Activated naive CD4-positive, alpha-beta T cell treated with anti-CD3 and anti-CD28 coated beads for 36 hours (primary cell): ENCODE measurements at places on chromosomes 16 and 17. TPM values are rescaled to one million over a fixed set of nuclear protein-coding genes. Genes with fewer than 3 reads are reported as not detected.

DNA sequence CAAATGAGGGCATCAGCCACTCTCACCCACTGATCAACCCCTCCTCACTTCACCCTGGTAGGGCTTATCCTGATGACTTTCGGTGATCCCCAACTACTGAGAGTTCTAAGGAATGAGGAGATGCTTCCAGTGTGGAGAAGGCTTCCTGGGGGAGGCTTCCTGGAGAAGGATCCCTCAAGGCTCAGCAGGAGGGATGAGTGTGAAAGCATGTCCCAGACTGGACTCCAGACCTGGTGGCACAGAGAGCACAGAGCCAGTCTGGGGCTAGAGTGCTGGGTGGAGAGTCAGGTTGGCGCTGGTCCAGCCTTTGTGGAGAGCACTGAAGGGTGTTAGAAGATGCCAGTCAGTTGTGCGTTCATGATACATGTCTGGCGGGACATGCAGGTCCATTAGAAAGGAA, 53.7 kb downstream of the PLD6 start:
- no peak for DNase-seq

DNA sequence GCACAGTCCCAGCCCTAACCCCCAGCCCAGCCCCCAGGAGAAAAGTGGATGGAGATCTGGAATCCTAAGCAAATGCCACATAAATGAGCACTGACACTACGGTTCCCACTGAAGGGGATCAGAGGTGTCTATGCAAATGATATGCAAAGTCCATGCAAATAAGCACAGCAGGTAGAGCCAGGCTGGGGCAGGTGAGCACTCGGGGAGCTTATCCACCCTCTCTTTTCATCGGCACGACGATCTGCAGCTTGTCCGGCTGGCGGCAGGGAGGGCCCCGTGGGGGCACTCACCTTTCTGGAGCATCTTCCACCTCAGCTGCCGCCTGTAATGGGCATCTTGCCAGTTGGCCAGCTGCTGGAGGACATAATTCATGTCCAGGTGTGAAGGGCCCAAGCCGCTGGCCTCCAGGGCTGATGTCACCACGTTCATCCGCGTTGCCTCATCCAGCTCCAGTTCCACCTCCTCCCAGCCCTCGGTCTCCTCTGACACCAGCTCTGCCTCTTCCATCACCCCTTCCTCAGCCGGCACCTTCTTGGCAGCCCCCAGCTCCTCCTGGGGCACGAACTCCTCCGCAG, 9.9 kb downstream of the HAP1 start:
- DNase-seq, result no peak

DNA sequence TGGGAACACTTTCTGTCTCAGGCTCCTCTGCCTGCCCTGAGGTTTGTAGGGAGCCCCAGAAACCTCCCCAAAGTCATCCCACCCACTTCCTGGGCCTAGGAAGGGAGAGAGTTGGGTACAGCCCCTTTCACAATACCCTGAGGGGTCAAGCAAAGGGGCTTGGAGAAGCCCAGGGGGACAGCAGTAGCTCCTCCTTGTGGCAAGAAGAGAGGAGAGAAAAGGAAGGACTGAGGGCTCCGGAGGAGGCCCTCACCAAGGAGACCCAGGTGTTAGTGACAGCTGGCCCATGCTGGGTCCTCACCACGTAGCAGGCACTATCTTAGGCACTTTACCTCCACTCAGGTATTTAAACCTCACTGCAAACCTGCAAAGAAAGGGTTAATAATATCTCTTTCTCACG, 112.8 kb downstream of the IRX5 start:
- no peak for DNase-seq

DNA sequence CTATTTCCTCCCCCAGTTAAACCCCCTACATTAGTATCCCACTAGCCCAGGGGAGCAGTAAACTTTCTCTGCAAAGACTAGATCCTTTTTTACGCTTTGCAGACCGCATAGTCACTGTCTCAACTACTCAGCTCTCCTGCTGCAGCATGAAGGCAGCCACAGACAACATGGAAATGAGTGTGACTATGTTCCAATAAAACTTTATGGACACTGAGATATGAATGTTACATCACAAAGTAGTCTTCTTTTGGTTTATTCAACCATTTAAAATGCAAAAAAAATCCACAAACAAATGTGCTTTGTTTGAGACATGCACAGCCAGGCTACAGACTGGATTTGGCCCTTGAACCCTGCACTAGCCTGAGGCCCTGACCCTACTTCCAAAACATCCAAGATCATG, 1.9 kb upstream of the RNASEK start:
- no peak for DNase-seq

DNA sequence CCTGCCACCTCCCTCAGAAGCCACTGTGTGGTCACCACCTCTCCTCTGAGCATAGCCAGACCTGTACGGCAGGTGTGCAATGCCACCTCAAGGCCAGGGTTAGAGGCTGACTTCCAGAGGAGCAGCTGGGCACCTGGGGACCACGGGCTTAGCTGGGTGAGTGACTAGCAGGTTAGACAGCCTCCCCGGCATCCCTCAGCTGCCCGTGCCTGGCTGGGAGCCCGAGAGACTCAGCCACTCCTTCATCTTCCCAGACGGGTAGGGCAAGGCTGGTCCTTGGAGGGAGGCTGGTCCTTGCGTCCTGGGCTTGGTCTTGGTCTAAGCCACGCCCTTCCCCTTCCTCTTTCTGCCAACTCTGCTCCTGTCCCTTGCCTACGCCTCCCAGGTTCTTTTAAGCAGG, 7.8 kb downstream of the CRHR1 start:
- DNase-seq, result no peak

DNA sequence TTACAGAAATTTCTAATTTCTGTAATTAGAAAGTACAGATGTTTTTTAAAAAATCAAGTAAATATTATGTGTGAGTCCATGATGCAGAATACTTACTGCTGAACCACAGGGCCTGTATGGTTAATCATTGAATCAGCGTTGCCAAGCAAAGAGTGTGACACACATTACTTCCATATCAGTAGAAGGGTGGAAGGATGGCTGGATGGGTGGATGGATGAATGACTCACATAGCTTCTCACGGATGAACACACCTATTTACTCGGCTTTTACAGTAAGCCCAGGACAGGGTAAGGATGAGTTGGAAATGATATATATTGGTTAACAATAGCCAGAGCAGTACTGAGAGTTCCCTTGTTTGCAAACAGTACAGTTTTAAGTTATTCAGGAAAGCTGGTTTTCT, 495.9 kb upstream of the RBFOX1 start:
- DNase-seq, result no peak

DNA sequence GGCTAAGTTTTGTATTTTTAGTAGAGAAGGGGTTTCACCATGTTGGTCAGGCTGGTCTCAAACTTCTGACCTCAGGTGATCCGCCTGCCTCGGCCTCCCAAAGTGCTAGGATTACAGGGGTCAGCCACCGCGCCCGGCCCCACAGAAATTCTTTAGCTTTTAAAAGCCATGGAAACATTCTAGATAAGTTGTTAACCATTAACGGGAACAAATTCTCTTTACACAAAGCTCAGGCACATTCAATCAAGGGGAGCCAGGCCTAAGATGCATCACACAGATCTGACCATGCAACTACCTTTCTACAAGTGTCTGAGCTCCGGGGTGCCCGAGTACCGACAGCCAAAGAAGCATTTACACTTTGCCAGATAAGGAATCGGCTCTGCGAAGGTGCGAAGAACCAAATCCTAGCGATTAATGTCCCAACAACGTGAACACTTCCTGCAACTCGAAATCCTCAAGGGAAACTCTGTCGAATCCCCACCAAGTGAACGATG, 1.0 kb downstream of the EMC8 start:
- DNase-seq, result no peak

NUPR1 gene
- total RNA-seq, result not detected

GAS2L2 gene
- total RNA-seq, result 0.07 TPM

AKAP10 gene
- total RNA-seq, result 30.3 TPM
